ENCODE measurements at places on chromosomes 11 and 22.

DNA sequence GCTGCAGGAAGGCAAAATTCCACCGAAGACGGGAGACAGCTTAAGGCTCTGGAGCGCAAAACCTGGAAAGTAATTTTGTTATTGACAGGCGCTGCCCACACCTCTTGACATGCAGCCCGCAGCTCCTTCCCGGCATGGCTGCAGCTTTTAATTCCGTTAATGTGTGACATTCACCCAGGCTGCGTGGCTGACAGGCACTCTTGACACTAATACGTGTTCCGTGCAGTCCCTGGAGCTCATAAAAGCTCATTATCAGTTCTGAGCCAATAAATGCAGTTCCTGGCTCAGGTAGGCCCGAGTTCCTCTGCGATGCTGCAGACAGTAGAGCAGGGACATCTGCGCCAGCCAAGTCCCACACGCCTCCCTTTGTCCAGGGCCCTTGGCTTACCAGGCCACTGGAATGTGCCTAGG is 34.8 kb downstream of the TSPAN18 start:
- no peak for DNase-seq

GRCh38 chr22:27406389-27406861 is 395.1 kb downstream of the MN1 start:
- DNase-seq = no peak

- no peak for DNase-seq
Observed at GRCh38 chr11:75246671-75247350, 6.2 kb downstream of the TPBGL start.

- no peak for DNase-seq
Observed at GRCh38 chr11:86101493-86101892, 32.6 kb upstream of the PICALM start.

- DNase-seq = no peak
Observed at GRCh38 chr11:98565311-98565710, 455.4 kb upstream of the CNTN5 start.

- DNase-seq = no peak
Observed at GRCh38 chr11:8932564-8933180, at the start of gene C11orf16. C11orf16 (minus strand) TSS chr11:8932947; CDS start chr11:8932308, 639 bp downstream.

DNA sequence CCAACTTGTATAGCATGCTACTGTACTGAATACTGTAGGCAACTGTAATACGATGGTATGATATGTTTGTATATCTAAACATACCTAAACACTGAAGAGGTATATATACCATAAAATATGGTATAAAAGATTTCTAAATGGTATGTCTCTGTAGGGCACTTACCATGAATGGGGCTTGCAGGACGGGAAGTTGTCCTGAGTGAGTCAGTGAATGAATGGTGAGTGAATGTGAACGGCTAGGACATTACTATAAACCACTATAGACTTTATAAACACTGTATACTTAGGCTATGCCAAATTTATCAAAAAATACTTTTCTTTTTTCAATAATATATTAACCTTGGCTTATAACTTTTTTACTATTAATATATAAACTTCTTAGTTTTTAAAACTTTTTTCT is 66.8 kb downstream of the ZC3H12C start:
- no peak for DNase-seq

DNA sequence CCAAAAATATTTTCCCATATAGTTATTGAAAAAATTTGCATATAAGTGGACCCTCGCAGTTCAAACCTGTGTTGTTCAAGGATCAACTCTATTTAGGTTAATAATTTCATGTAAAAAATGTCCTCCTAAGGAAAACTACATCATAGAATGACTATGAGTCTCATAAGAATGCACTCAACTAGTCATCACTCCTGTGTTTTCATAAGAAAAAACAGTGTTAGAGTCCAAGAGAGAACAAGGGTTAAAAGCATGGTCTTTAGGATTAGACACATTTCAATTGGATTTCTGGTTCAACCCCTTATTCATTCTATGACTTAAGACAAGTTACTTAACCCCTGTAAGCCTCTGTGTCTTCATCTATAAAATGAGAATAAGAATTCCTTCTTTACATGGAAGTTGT is 5.1 kb downstream of the PARVA start:
- no peak for DNase-seq

DNA sequence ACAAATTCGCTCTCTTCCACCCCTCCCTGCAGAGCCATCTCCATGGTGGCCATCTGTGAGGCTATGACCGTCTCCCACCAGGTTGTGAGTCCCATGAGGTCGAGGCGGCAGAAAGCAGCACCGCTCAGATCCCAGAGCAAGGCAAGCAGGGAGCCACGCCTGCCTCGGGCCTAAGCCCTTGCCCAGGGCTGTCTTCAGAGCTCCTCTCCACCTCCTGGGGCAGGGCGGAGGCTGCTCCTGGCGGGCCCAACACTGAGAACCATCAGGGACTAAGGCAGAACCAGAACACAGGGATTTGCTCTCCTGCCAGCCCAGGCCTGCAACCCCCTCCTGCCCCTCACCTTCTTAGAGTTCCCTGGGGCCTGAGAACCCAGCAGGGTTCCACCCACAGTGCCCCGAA is 80.9 kb upstream of the WNT11 start:
- DNase-seq = no peak

DNA sequence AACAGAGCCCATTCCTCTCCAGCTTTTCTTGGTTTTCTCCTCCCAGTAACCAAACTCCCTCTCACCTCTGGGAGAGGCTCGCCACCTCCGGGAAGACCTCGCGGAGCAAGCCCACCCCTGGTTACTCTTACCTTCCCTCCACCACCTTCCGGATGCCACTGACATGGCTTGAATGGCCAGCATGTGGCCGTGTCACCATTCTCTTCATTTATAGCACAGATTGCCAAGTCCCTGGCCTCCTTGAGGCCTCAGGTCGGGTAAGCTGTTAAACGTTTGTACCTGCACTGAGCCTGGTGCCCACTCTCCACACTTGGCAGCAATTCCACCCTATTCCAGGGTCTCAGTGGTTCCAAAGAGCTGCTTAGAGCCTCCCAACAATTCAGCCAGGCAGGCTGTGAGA is 8.0 kb upstream of the FXYD2 start:
- no peak for DNase-seq

DNA sequence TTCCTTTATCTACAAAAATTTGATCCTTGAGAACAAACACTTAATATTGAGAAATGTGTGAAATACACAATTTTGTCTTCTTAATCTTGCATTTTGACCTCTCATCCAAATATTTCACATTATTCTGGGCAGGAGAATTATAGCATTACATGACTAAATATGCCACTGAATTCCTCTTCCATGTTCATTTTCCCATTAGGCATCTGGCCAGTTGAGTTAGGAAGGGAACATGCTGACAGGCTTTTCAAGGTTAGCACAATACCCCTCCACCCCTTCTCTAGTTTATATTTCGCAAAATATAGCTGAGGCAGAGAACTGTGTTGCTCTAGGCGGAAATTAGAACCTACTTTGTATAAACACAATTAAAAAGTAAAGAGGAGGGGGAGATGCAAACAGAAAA is 271.7 kb upstream of the ZC3H12C start:
- no peak for DNase-seq

GRCh38 chr22:37951305-37951704 is 2.1 kb downstream of the C22orf23 start:
- DNase-seq = no peak

- no peak for DNase-seq
Observed at GRCh38 chr11:37088573-37088910, 490.5 kb upstream of the RAG2 start.

DNA sequence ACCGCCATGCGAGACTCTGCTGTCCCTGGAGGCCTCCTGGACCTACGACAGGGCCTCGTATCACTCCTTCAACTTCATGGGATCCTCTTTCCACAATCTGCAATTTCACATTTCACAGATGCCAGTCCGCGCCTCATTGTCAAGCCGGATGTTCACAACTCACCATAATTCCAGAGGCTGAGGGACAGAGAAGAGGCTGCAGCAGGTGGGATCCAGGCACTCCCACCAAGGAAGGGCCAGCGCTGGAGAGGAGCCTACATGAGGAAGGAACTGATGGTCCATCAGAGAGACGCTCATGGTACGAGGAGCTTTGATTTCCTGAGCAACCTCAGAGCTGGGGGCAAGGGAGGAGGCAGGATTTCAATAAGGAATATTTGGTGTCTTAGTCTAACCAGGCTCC is 495.0 kb downstream of the BRD1 start:
- no peak for DNase-seq

- no peak for DNase-seq
Observed at GRCh38 chr11:36131721-36132397, 157.4 kb downstream of the COMMD9 start.

DNA sequence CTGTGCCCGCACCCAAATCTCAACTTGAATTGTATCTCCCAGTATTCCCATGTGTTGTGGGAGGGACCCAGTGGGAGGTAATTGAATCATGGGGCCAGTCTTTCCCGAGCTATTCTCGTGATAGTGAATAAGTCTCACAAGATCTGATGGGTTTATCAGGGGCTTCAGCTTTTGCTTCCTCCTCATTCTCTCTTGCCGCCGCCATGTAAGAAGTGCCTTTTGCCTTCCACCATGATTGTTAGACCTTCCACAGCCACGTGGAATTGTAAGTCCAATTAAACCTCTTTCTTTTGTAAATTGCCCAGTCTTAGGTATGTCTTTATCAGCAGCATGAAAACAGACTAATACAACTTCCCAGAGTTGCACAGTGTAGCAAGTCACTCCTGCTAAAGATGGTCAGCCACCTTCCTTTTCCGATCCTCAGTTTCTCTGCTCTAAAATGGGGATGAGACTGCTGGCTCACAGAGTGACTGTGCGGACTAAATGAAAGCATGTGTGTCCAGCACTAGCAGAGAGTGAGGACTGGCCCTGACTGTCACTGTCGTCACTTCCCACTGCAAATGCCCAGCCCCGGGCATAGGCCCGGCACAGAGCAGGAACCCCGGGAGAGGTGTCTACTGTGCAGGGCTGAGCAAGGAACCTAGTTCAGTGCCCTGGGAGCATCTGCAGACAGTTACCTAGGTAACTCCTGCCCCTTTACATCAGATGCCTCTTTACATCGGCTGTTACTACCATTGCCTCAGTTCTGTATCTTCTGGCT is 9.5 kb downstream of the TSKU start:
- DNase-seq = no peak

DNA sequence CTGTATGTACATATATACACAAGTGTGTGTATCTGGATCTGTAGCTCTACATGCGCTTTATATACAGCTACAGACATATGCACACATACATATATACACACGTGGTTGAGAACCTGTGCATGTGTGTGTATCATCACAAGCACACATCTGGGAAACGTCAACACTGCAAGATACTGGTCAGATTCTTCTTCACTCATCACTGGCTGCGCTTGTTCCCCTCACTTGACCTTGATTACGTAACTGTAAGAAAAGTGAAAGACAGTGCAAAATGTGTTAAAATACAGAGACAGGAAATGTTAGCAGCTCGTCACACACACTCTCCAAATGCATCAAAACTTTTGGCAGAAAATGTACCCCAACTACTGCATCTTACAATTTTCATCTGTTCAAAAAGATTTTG is 51.9 kb upstream of the MN1 start:
- no peak for DNase-seq
